ENCODE measurements at places on chromosomes 1 and 21.

DNA sequence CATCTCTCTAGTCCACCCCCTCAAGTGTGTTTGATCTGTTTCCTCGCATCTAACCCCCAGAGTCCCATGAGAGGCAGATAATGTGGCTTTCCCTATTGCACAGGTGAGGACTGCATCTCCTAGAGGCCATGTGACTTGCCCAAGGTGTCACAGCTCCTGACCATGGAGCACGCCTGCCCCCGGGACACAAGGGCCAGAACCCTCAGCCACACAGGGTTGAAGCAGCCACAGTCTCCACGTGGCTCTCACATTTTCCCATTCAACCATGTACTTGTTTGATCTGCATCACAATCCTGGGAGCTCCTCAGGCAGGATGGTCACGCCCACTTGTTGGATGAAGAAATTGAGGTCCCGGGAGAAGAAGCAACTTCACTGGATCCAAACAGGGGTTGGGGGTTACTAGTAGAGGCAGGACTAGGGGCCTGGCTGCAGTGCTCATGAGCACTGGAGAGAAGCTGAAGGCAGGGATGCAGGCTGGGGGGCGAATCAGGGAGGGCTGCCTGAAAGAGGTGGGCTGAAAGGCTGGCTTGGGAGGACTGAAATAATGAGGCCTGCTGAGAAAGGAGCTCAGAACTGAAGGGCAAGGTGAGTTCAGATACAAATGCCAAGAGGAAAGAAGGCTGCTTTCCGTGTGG lies 207.9 kb downstream of the PTPRU start:
- DNase-seq, result no peak

- DNase-seq, result no peak
These were observed 10.3 kb upstream of the FAM89A start for GRCh38 chr1:231050395-231050794.

- no peak for DNase-seq
These were observed 13.2 kb upstream of the DEGS1 start for GRCh38 chr1:224169718-224170270.

DNA sequence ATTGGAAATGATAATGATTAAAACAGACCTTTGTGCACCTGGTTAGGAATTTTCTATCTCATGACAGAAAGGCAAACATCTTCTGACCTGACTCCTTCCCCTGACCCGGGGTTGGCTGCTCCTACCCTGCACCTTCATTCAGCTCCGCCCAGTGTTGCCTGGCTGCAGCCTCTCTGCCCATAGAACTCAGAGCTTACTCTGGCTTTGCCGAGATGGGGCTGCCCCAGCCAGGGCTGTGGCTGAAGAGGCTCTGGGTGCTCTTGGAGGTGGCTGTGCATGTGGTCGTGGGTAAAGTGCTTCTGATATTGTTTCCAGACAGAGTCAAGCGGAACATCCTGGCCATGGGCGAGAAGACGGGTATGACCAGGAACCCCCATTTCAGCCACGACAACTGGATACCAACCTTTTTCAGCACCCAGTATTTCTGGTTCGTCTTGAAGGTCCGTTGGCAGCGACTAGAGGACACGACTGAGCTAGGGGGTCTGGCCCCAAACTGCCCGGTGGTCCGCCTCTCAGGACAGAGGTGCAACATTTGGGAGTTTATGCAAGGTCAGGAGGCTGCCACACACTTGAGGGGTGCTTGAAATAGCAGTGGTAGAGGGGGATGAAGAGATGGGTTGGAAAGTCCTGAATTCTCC lies at the start of gene DIO1:
DIO1 (plus strand) TSS at position 189 of the 638 bp plus-strand sequence; CDS start at position 213, 24 bp downstream.
- no peak for DNase-seq

DNA sequence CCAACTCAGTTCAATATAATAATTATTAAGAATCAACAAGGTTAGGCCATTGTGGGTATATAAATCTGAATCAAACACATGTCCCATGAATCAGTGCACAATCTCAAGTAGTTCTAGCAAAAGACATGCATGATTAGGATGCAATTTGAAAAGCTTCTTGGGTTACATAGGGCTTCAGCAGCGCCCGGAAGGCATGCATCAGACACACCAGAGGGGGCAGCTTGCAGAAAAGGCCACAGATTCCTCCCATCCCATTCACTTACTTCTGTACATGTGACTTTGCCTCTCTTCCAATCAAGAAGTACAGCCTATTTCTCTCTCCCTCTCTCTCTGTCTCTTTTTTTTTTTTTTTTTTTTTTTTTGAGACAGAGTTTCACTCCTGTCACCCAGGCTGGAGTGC lies 91.8 kb downstream of the KCNN3 start:
- DNase-seq, result no peak

- DNase-seq, result no peak
These were observed 338.9 kb upstream of the PRMT6 start for GRCh38 chr1:106717591-106717990.

DNA sequence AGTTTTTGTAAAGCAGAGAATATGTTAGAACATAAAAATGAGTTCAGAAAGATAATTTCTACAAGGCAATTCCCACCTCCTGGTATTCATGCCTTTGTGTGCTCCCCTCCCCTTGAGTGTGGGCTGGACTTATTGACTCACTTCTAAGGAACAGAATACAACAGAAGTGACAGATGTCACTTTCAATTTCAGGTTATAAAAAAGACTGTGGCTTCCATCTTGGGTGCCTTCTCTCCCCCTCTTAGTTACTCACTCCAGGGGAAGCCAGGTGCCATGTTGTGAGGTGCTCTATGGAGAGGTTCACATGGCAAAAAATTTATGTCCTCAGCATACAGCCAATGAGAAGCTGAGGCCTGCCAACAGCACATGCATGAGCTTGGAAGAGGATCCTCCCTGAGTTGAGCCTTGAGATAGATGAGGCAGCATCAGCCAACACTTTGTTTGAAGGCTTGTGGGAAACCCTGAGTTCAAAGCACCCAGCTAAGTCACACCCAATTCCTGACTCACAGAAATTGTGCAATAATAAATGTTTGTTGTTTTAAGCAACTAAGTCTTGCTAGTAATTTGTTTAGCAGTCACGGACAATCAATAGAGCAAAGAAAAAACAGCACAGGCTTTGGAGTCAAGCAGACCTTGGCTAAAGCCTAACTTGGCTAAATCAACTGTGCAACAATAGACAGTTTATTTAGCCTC lies 73.5 kb upstream of the NGF start:
- no peak for DNase-seq
